Testis (tissue), 5 donors: ENCODE measurements at places on chromosomes 5 and 9. TPM values are rescaled to one million over a fixed set of nuclear protein-coding genes. Genes with fewer than 3 reads are reported as not detected.

The CCDC183 gene
- 59.8 TPM for total RNA-seq

The GABRA1 gene
- total RNA-seq: not detected

The IER5L gene
- 25.4 TPM for total RNA-seq

The NR5A1 gene
- 65.2 TPM for total RNA-seq

The ZNF367 gene
- 6.9 TPM for total RNA-seq

DNA sequence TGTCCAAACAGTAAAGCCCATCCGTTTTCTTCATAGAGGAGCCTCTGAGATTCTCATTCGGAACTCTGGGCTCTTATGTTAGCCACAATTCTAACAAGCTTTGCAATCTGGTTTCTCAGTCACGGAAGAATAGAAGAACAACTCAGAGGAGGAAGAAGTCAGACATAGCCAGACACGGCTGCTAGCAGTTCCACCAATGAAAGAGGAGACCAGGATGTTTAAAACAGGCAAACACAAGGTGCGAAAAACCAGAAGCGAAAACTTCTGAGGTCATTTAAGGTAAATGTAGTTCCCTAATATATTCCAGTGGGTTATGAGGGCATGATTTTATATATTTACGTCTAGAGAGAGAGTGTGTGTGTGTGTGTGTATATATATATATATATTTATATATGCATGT is 34.1 kb upstream of the GDNF start:
- no peak for DNase-seq

- DNase-seq: no peak
These were observed 29.9 kb downstream of the FYB1 start for GRCh38 chr5:39189292-39189955.

- DNase-seq: no peak
These were observed 57.9 kb downstream of the ABHD17B start for GRCh38 chr9:71853084-71853483.

DNA sequence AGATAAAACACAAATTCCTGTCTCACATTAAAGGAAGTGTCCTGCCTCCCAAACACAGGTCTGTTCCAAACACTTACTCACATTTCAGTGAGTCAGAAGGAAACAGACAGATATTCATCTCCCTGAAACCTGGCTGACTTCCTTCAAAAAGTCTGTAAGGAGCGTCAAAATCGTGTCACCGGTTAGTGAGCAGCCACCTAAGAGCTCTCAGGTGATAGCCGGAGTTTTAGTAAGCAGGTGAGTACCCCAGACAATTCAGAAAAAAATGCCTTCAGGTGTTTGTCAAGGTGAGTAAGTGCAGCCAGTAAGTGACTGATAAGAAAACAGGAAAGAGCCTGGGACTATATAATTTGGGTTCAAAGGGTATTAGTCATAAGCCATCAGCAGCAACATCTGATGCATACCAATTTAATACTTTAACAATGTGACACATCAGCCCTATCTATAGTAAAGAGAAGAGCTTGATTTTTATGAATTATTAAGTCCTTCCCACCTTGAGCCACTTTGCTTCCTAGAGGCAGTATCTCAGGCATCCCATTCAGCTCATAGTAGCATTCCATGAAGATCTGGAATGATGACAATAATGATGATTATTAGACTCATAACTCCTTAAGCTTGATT is 1.3 kb upstream of the ITGA2 start:
- DNase-seq: no peak

DNA sequence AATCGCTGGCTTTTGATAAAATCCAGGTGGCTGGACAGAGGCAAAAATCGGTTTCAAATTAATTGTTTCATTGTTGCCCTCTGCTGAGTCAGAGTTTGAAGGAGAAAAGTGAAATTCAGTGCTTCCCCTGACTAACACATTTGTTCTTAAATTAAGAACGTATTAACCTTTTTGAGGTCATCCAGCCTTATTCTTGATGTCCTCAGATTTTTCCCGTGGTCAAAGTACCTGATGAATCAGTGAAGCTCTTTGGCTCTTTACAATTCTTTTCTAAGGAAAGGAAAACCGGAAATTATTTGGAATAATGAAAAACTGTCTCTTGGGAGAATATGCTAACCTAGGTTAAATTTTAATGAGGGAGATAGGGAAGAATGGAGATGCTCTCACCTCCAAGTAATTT is 21.6 kb downstream of the OSMR start:
- DNase-seq: no peak

DNA sequence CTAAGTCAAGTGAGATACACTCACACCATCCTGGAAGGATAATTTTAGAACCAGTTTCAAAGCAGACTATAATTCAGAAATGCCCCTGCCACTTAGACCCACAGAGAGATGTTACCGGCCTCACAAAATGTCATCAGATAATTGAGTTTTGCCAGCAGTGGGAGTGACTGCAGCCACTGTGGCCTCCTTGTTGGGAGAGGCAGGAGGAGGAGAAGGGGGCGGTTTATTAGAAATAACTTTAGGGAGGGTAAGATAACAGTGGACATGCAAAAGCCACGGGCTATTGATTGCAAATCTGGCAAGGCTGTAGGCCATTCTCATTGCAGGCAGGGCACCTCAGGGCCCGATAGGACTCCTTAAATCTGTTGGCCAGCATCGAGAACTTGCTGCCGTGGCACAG is 13.4 kb downstream of the GRXCR2 start:
- DNase-seq: peak; percentile 75

GRCh38 chr5:174558190-174558589 is 166.2 kb upstream of the MSX2 start:
- DNase-seq: no peak

- DNase-seq: no peak
These were observed 45.5 kb upstream of the IFNE start for GRCh38 chr9:21527579-21527978.

DNA sequence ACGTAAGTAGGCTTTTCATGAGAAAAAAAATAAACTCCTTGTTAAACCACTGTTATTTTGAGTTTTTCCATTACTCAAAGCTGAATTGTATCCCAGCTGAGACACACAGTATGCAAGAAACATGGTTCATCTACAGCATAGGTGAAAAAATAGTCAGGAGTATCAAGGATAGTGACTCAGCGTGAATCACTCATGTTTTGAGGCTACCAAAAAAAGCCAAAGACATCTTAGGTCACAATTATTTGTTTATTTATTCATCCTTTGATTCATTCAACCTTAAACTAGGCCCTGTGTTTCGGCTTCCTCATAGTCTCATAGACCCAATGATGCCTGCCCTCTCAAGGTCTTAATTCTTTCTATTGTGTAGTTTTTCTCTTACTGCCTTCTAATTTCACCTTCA is 32.9 kb upstream of the STX17 start:
- no peak for DNase-seq

DNA sequence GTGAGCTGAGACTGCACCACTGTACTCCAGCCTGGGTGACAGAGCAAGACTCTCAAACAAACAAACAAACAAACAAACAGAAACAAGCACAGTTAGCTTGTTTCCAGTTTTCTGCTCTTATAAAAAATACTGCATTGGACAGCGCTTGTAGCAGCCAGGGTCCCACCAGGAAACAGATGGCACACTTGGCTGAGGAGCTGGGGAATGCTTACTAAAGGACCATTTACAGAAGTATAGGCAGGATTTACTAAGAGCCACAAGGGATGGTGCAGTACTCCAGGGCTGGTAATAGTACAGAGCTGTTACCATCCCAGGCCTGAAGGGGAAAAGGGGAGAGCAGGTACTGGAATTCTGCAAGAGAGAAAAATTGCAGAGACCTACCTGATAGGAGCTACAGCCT is 5.2 kb upstream of the ANKS6 start:
- DNase-seq: no peak

DNA sequence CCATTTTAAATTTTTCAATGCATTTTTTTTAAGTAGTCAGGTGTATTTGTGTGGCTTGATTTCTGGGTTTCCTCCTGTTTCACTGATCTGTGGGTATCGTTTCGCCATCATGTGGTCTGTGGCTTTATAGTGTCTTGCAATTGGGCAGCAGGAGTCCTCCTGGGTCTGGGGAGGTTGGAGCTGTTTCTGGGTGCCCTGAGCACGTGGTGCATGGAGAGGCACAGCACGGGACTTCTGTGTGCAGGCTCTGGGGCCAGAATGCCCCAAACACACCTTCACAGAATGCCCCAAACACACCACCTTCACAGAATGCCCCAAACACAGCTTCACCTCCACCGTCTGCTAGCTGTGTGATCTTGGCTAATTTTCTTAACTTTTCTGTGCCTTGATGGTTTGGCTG is 82.6 kb upstream of the COL5A1 start:
- DNase-seq: no peak

GRCh38 chr5:73617510-73618279 is 8.3 kb upstream of the ARHGEF28 start:
- no peak for DNase-seq
